ENCODE measurements at places on chromosomes 7 and 10.

DNA sequence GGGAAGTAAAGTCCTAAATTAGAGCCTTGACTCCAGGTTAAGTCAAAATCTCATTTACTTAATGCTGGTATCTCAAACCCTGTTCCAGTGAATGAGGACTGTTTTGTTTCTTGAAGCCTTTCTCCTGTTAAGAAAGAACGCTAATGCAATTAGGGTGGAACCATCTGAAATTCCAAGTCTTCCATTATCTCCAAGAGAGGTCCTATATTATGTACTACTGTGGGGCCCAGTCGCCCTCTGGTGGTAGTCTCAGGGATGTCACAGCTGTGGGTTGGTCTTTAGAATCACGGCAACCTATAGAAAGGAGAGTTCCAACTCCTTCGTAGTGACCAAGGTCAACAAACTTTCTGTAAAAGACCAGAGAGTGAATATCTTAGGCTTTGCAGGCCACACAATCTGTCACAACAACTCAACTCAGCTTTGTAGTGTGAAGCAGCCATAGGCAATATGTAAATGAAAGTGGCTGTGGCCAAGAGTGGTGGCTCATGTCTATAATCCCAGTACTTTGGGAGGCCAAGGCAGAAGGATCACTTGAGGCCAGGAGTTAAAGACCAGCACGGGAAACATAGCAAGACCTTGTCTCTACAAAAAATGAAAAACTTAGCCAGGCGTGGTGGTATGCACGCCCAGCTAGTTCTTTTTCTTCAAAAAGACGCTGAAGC, 9.3 kb downstream of the RPP38 start:
- peak; percentile 47 for DNase-seq

GRCh38 chr10:47288236-47288635, 11.8 kb upstream of the GDF10 start:
- no peak for DNase-seq

GRCh38 chr7:90816511-90817142, 220.5 kb downstream of the CDK14 start:
- no peak for DNase-seq

GRCh38 chr10:60597513-60597912, 180.8 kb upstream of the CDK1 start:
- no peak for DNase-seq

DNA sequence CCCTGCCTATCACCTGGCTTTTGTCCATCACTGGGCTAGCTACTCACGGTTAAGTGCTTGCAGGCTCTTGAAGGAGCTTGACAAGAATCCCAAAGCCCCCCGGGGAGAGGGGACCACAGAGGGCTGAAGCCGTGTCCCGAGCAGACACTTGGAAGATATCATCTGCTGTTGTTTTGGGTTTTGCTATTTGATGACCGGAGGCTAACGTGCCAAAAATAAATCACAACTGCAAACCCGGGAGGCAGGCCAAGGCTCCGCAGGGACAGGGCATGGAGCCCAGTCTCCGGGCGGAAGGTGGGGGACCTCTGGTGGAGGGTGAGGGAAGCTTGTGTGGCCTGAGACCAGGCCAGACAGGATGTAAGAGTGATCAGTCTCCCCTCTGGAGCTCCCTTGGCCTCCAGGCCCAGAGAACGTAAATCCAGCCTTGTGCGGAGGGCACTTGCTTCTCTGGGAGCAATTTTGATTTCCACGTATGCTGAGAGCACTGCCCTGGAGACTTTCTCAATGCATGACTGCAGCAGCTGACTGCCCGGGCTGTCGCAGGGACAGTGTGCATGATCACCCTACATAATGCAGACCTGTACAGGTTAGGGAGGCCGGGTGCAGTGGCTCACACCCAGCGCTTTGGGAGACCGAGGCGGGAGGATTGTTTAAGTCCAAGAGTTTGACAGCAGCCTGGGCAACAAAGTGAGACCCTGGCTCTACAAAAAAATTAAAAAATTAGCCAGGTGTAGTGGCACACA, at the start of gene PHKG1:
TSS of gene PHKG1 (minus strand) at position 164 of the 743 bp plus-strand sequence. CDS start 4,011 bp downstream, outside the sequence.
- DNase-seq = no peak

DNA sequence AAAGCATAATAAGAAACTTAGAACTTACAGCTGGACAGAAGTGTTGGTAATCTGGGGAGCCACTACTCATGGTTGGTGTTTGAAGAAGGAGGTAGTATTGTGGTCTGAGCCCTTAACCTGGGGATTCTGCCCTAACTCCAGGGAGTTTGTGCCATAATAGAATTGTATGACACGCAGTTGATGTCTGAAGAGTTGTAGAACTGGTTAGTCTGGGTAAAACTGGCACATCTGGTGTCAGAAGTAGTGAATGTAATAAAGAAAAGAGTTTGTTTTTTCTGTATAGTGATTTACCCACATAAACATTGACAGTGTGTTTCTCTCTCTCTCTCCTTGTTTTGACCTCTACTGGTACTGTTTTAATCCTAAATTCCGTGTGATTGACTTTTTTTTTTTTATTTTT, 448.1 kb upstream of the SEMA3D start:
- no peak for DNase-seq

All from stimulated activated CD4-positive, alpha-beta T cell treated with anti-CD3 and anti-CD28 coated beads, Interleukin-1b, Interleukin-23, amount 100 ng/mL, for 1 hour (primary cell).